Activated T-helper 2 cell treated with anti-CD3 and anti-CD28 coated beads, Interferon-gamma antibody, Interleukin-2, Interleukin-4, amounts not matched to agents 10 μg/mL and 5 μg/mL and 100 μg/mL, durations not matched to agents 14 hours and 24 hours and 36 hours (primary cell): ENCODE measurements at places on chromosomes 1 and 21.

GRCh38 chr1:47623557-47623940, 185.7 kb downstream of the FOXD2 start:
- no peak overlapping the region for H3K4me3 ChIP-seq
- H3K4me1 ChIP-seq = no peaks in the 10 kb centered on the region
- no peaks in the 10 kb centered on the region for H3K36me3 ChIP-seq

- H3K27me3 ChIP-seq = no peaks in the 10 kb centered on the region
- no peak for DNase-seq
- no peaks in the 10 kb centered on the region for H3K4me1 ChIP-seq
- H3K36me3 ChIP-seq = no peaks in the 10 kb centered on the region
Observed at GRCh38 chr1:1624443-1625403, 7.2 kb upstream of the MMP23B start.

GRCh38 chr1:84164161-84164560, 20.1 kb downstream of the PRKACB start:
- H3K36me3 ChIP-seq = peaks cover 10% of the 10 kb centered on the region
- H3K27ac ChIP-seq = no peak overlapping the region
- H3K4me1 ChIP-seq = peaks cover 48% of the 10 kb centered on the region
- no peak for DNase-seq

- H3K27me3 ChIP-seq = no peaks in the 10 kb centered on the region
- peaks cover 24% of the 10 kb centered on the region for H3K4me1 ChIP-seq
- peaks cover 12% of the 10 kb centered on the region for H3K36me3 ChIP-seq
- no peak for DNase-seq
- peak overlapping the region; percentile 71 for H3K27ac ChIP-seq
Observed at GRCh38 chr1:109669246-109669948, 1.5 kb downstream of the GSTM2 start.
